ENCODE measurements at places on chromosomes 4 and X. TPM values are rescaled to one million over a fixed set of nuclear protein-coding genes. Genes with fewer than 3 reads are reported as not detected.

The RHOXF2 gene
- total RNA-seq, result not detected

The USP17L18 gene
- total RNA-seq, result not detected

The IQCM gene
- not detected for total RNA-seq

The DCK gene
- total RNA-seq, result 13.1 TPM

The FAAH2 gene
- not detected for total RNA-seq

DNA sequence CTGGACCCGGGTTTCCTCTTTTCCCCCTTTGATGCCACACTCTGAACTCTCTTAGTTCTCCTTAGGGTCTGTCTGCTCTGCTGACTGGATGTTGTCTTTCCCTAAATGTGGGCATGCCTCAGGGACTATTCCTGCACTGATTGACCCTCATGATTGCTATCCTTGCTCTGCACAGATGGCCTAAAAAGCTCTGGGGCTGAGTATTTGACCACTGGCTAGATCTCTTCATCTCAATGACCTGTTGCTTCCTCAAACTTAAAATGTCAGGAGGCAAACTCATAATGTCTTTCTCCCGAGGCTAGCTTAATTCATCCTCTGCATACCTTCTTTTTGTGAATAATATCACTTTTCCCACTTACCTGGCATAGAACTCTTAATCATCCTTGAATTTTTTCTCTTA is 157.4 kb downstream of the GATB start:
- no peak overlapping the region for H3K27ac ChIP-seq
- DNase-seq, result no peak
- peaks cover 23% of the 10 kb centered on the region for H3K4me1 ChIP-seq
- no peak overlapping the region for H3K4me3 ChIP-seq
- peaks cover 6% of the 10 kb centered on the region for H3K36me3 ChIP-seq

DNA sequence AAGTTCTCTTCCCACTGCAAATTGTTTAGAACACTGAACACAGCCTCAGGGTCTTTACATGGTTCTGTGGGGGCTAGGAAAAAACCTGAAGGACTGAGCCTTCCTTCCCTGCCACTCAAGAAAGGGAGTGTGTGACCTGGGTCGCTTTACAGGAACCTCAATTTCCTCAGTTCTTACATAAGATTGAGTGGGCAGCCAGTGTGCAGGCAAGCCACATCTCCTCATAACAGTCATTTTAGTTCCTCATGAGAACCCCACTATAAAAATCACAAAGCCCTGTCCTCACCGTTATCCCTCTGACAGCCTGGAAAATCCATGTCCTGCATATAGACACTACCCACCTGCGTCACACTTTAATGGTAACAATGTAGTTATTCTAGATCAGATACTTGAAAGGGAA is 2.1 kb upstream of the ETDC start:
- no peaks in the 10 kb centered on the region for H3K27me3 ChIP-seq
- no peaks in the 10 kb centered on the region for H3K36me3 ChIP-seq
- DNase-seq, result no peak
- no peaks in the 10 kb centered on the region for H3K4me1 ChIP-seq
- no peak overlapping the region for H3K4me3 ChIP-seq

DNA sequence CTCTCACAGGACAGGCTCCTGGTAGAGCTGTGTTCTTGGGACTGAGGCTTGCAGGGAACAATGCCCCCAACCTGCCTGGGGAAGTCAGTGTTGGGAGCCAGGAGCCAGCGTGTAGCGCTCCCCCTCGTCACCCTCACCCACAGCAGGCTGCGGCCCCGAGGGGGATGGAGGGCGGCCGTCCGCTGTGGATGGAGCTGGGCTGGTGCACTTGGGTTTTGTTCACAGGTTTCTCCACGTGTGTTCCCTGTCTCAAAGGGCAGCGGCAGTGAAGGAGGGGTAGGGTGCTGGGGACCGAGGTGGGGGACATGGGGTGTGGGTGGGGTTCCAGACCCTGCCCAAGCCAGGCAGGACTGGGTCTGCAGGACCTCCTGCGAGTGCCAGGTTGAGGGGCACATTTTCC is 69.1 kb downstream of the RGS12 start:
- DNase-seq, result no peak
- H3K27ac ChIP-seq, result no peak overlapping the region
- H3K4me1 ChIP-seq, result no peaks in the 10 kb centered on the region
- no peak overlapping the region for H3K4me3 ChIP-seq
- peaks cover 4% of the 10 kb centered on the region for H3K27me3 ChIP-seq

DNA sequence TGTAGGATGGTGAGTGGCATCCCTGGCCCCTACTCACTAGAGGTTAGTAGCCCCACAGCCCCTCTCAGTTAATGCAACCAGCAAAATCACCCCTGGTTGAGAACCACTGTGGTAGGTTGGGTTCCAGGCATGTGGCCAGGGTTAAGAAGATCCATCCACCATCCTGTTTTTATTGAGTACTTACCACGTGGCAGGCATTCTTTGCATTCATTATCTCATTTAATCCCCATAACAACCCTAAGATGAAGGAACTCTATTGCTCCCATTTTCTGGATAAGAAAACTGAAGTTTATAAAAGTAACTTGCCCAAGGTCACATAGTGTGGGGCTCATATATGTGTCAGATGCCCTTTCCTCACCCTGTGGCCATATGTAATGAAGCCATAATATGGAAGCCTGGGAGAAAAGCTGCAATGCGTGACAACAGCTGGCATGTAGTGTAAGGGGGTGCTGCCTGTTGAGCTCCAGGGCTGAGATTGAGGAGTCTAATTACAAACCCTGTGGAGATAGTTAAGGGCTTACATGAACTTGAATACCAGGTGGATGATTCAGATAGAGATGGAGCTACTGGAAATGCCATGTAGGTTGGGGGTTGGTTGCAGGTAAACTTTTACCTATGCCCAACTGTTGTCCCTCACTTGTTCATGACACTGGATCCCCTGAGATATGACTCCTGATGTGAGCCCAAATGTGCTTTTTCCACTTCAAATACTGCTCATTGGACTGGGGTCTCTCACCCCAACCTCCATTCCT is 100.2 kb upstream of the PGRMC2 start:
- peaks cover 78% of the 10 kb centered on the region for H3K4me1 ChIP-seq
- H3K36me3 ChIP-seq, result no peaks in the 10 kb centered on the region
- no peak overlapping the region for H3K4me3 ChIP-seq
- H3K27me3 ChIP-seq, result peaks cover 2% of the 10 kb centered on the region
- DNase-seq, result no peak
- peak overlapping the region; percentile 96 for H3K27ac ChIP-seq

DNA sequence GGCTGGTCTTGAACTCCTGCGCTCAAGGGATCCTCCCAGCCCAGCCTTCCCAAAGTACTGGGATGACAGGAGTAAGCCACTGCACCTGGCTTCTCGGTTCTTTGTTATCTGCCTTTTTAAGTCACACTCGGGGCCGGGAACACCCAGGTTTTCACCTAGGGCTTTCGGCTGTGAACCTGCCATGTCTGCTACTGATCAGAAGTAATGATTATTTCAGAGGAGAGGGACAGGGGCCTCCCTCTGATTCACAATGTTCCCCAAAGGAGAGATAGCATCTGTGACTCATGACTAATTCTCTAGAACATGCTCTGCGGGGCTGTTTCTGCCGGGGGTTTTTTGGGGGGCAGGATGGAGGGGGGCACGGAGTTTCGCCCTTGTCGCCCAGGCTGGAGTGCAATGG is 26.9 kb downstream of the CRLF2 start:
- DNase-seq, result no peak
- H3K4me3 ChIP-seq, result no peak overlapping the region
- H3K36me3 ChIP-seq, result no peaks in the 10 kb centered on the region
- peaks cover 6% of the 10 kb centered on the region for H3K27me3 ChIP-seq
- H3K27ac ChIP-seq, result no peak overlapping the region
- peaks cover 10% of the 10 kb centered on the region for H3K4me1 ChIP-seq

GRCh38 chrX:107348051-107348450 is 101.4 kb upstream of the FRMPD3 start:
- no peak overlapping the region for H3K4me3 ChIP-seq
- peaks cover 2% of the 10 kb centered on the region for H3K27me3 ChIP-seq
- H3K27ac ChIP-seq, result no peak overlapping the region
- no peaks in the 10 kb centered on the region for H3K36me3 ChIP-seq

DNA sequence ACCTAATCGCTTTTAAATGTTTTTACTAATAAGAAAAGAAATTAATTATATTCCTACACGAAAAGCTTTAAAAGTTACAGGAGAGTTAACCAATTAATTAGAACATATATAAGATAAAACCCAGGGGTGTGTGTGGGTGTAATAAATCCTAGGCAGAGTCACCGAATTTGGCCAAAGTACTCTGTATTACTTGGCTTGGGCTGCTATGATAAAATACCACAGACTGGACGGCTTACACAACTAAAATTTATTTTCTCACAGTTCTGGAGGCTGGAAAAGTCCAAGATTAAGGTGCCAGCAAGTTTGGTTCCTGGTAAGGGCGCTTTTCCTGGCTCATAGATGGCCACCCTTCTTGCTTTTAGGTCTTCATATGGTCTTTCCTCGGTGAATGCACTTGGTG is 10.4 kb downstream of the AWAT1 start:
- no peaks in the 10 kb centered on the region for H3K4me1 ChIP-seq
- no peaks in the 10 kb centered on the region for H3K36me3 ChIP-seq
- no peak overlapping the region for H3K4me3 ChIP-seq

- H3K27ac ChIP-seq, result peak overlapping the region; percentile 97
- no peak for DNase-seq
- H3K36me3 ChIP-seq, result no peaks in the 10 kb centered on the region
- no peaks in the 10 kb centered on the region for H3K27me3 ChIP-seq
Observed at GRCh38 chrX:73562458-73562857, 539 bp upstream of the CHIC1 start.

DNA sequence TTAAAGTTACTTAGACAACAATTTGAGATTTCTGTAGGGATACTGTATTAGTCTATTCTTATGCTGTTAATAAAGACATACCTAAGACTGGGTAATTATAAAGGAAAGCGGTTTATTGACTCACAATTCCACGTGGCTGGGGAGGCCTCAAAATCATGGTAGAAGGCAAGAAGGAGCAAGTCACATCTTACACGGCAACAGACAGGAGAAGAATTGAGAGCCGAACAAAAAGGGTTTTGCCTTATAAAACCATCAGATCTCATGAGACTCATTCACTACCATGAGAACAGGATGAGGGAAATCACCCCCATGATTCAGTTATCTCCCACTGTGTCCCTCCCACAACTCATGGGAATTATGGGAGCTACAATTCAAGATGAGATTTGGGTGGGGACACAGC is 11.0 kb downstream of the PTTG2 start:
- peaks cover 35% of the 10 kb centered on the region for H3K4me1 ChIP-seq
- H3K27me3 ChIP-seq, result peaks cover 2% of the 10 kb centered on the region

DNA sequence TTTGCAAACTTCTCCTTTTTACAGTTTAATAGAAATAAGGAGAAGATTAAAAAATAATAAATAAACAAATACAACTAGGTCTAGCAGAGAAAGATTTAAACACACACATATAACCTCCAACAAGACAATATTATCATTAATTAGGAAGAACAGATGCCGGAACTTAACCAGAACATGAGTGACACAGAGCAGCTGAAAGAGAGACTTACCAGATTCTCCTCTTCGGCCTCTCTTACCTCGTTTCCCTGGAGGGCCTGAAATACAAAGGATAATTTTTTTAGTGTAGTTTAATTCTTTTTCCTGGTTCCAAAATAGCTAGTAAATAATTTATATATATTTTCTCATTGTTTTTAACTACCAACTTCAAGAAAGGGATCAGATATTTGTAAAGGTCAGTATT is 252.5 kb downstream of the COL25A1 start:
- H3K27ac ChIP-seq, result no peak overlapping the region
- no peaks in the 10 kb centered on the region for H3K27me3 ChIP-seq
- no peak for DNase-seq

DNA sequence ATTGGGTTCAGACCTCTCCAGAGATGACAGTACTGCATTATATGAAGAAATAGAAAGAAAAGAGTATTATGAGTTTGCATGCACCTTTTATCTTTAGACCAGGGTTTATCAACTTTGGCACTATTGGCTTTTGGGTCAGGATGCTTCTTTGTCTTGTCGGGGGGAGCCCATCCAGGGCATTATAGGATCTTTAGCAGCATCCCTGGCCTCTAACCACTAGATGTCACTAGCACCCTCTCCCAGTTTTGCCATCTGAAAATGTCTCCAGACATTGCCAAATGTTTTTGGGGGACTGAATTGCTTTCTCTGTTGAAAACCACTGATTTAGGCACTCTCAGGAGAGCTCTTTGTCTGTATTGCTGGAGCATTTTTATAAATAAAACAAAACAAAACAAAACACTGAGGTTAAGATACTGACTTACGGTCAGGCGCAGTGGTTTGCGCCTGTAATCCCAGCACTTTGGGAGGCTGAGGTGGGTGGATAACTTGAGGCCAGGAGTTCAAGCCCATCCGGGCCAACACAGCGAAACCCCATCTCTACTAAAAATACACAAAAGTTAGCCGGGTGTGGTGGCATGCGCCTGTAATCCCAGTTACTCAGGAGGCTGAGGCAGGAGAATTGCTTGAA is 23.6 kb downstream of the CA5B start:
- no peaks in the 10 kb centered on the region for H3K27me3 ChIP-seq
- DNase-seq, result peak; percentile 8
- no peak overlapping the region for H3K27ac ChIP-seq
- H3K4me3 ChIP-seq, result no peak overlapping the region
- no peaks in the 10 kb centered on the region for H3K4me1 ChIP-seq

DNA sequence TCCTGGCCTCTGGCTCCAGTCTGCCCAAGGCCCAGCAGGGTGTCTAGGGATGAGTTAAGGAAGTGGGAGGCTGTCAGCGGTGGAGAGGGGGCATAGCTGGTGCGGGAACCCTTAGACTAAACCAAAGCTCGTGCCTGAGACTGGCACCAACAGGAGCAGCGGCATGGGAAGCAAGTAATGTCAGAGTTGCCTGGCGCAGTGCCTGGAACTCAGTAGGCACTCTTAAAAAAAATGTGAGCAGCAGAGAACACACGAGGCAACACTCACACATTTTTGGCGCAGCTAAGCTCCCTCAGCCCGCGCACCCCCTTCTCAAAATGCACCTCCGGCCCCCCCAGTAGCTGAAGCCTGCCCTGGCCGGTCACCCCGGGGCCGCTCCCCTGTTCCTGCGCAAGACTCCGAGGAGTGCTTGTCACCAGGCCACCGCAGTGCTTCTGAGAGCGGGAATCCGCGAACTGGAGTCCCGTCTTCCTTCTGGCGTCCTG is 583 bp downstream of the GABRE start:
- peak overlapping the region; percentile 24 for H3K27ac ChIP-seq
- DNase-seq, result peak; percentile 3
- H3K4me1 ChIP-seq, result peaks cover 22% of the 10 kb centered on the region
- H3K4me3 ChIP-seq, result peak overlapping the region; percentile 67
- H3K36me3 ChIP-seq, result peaks cover 3% of the 10 kb centered on the region
- H3K27me3 ChIP-seq, result peaks cover 2% of the 10 kb centered on the region

- H3K4me3 ChIP-seq, result no peak overlapping the region
- no peaks in the 10 kb centered on the region for H3K36me3 ChIP-seq
- no peak overlapping the region for H3K27ac ChIP-seq
- H3K4me1 ChIP-seq, result no peaks in the 10 kb centered on the region
Observed at GRCh38 chr4:89177807-89178206, 66.5 kb downstream of the TIGD2 start.

- no peaks in the 10 kb centered on the region for H3K4me1 ChIP-seq
- no peak overlapping the region for H3K27ac ChIP-seq
- no peaks in the 10 kb centered on the region for H3K36me3 ChIP-seq
- no peak for DNase-seq
- no peak overlapping the region for H3K4me3 ChIP-seq
Observed at GRCh38 chr4:63620271-63620670, 789.0 kb downstream of the TECRL start.

GRCh38 chrX:34656467-34656841 is 631 bp downstream of the TMEM47 start:
- peaks cover 24% of the 10 kb centered on the region for H3K4me1 ChIP-seq
- peak overlapping the region; percentile 99 for H3K4me3 ChIP-seq
- no peak for DNase-seq
- H3K27me3 ChIP-seq, result no peaks in the 10 kb centered on the region
- H3K27ac ChIP-seq, result peak overlapping the region; percentile 72

All from HFFc6 (cell line).